ENCODE measurements at places on chromosomes 16 and 17.

- no peaks in the 10 kb centered on the region for H3K36me3 ChIP-seq
- DNase-seq = peak; percentile 59
- peaks cover 11% of the 10 kb centered on the region for H3K4me1 ChIP-seq
- peak overlapping the region; percentile 52 for H3K27ac ChIP-seq
- no peak overlapping the region for H3K4me3 ChIP-seq
Observed at GRCh38 chr17:66661411-66662256, 173.3 kb upstream of the CACNG5 start.

GRCh38 chr17:47066095-47066494 is 87.0 kb upstream of the RPRML start:
- DNase-seq = no peak
- no peak overlapping the region for H3K27ac ChIP-seq
- H3K4me3 ChIP-seq = no peak overlapping the region
- peaks cover 12% of the 10 kb centered on the region for H3K36me3 ChIP-seq
- H3K4me1 ChIP-seq = peaks cover 5% of the 10 kb centered on the region

- H3K4me3 ChIP-seq = no peak overlapping the region
- no peak overlapping the region for H3K27ac ChIP-seq
- H3K4me1 ChIP-seq = no peaks in the 10 kb centered on the region
- H3K27me3 ChIP-seq = no peaks in the 10 kb centered on the region
Observed at GRCh38 chr16:86184185-86184584, 285.2 kb downstream of the IRF8 start.

DNA sequence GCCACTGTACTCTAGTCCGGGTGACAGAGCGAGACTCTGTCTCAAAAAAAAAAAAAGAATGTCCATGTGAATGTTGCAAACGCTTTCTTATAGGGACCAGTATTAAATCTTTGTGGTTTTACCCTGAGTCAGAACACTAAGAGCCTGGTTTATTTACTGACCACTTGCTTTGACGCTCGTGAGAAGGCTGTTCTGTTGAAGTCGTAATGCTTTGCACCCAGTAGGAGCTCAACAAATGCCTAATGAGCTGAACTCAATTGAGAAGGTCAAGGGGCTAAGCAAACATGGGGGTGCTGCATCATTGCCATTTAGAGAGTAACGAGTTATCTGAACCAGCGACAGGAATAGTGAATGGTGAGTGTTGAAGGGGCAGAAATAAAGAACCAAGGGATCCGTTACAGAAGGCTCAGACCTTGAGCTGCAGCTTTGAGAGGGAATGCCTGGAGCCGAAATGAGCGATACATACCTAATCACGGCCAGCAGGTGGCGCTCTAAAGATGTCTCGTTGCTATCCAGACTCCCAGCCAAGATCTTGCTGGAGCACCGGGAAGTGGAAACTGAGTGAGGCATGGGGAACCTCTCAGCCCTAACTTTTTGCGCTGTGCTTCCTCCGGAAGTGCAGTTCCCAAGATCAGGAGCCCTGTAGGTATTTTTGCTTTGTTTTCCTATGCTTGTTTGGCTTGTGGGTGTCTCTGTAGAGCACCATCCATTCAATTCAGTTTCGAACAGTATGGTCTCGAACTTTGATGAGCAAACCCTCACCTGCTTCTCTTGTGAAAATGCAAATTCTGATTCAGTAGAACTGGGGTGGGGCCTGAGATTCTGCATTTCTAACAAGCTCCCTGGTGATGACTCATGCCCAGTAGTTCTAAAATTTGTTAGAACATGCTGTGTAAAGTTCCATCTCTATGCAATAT is 12.6 kb upstream of the RNF222 start:
- H3K4me3 ChIP-seq = no peak overlapping the region
- peak; percentile 74 for DNase-seq
- H3K36me3 ChIP-seq = no peaks in the 10 kb centered on the region
- H3K27me3 ChIP-seq = no peaks in the 10 kb centered on the region
- no peak overlapping the region for H3K27ac ChIP-seq

- H3K27me3 ChIP-seq = no peaks in the 10 kb centered on the region
- H3K4me3 ChIP-seq = no peak overlapping the region
- no peaks in the 10 kb centered on the region for H3K4me1 ChIP-seq
- H3K27ac ChIP-seq = no peak overlapping the region
Observed at GRCh38 chr16:79006206-79006605, 594.3 kb downstream of the MAF start.

- no peak overlapping the region for H3K4me3 ChIP-seq
- no peaks in the 10 kb centered on the region for H3K36me3 ChIP-seq
- H3K27me3 ChIP-seq = no peaks in the 10 kb centered on the region
- no peak overlapping the region for H3K27ac ChIP-seq
- no peak for DNase-seq
- no peaks in the 10 kb centered on the region for H3K4me1 ChIP-seq
Observed at GRCh38 chr16:63663155-63663554, 1458.7 kb downstream of the CDH11 start.

DNA sequence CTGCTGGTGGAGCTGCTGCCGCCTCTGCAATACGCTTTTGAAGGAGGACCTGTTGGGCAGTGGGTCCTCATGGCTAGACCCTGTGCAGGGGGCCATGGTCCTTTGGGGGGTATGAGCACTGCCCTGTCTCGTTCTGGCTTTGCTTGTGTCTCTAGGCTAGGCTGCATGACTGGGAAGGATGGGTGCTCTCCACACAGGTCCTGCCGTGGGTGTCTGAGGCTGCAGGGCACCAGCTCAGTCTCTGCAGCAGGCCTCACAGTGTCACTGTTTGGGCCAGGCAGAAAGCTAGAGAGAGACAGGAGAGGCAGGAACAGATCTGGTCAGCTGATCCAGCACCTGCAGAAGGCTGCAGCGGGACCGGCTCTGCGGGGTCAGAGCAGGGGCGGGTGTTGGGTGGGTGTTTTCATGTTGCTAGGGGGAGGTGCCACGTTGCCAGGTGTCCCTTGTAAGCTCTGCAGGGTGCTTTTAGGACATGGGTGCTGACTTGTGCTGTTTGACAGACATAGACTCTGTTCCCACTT is 111.4 kb downstream of the SNX29 start:
- H3K36me3 ChIP-seq = no peaks in the 10 kb centered on the region
- no peak overlapping the region for H3K27ac ChIP-seq
- no peak overlapping the region for H3K4me3 ChIP-seq
- H3K27me3 ChIP-seq = no peaks in the 10 kb centered on the region

- H3K27me3 ChIP-seq = no peaks in the 10 kb centered on the region
- H3K4me1 ChIP-seq = no peaks in the 10 kb centered on the region
Observed at GRCh38 chr16:861446-861845, 60.9 kb upstream of the GNG13 start.

GRCh38 chr16:69182730-69183416 is 4.1 kb upstream of the SNTB2 start:
- no peak overlapping the region for H3K4me3 ChIP-seq
- DNase-seq = peak; percentile 41
- H3K4me1 ChIP-seq = peaks cover 25% of the 10 kb centered on the region
- no peaks in the 10 kb centered on the region for H3K27me3 ChIP-seq

DNA sequence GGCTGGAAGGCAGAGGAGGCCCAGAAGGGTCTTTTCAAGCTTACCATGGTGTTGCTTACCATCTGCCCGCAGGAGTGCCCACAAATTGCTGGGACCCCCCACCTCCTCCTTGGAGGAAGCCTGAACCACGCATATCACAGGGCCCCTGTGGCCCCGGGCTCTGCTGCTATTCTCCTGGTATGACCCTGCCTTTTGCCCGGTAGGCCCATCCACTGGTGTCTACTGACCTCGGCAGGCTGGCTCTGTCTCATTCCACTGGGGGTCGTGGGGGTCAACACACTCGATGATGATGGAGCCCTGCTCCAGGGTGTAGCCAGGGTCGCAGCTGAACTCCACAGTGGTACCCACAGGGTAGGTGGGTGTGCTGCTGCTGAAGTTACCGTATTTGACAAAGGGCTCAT is 8.2 kb upstream of the PHF12 start:
- no peak for DNase-seq
- H3K27me3 ChIP-seq = peaks cover 4% of the 10 kb centered on the region
- no peak overlapping the region for H3K4me3 ChIP-seq
- no peak overlapping the region for H3K27ac ChIP-seq
- no peaks in the 10 kb centered on the region for H3K4me1 ChIP-seq

- DNase-seq = no peak
- H3K36me3 ChIP-seq = no peaks in the 10 kb centered on the region
- no peak overlapping the region for H3K27ac ChIP-seq
Observed at GRCh38 chr16:26614237-26614841, 452.4 kb upstream of the C16orf82 start.

DNA sequence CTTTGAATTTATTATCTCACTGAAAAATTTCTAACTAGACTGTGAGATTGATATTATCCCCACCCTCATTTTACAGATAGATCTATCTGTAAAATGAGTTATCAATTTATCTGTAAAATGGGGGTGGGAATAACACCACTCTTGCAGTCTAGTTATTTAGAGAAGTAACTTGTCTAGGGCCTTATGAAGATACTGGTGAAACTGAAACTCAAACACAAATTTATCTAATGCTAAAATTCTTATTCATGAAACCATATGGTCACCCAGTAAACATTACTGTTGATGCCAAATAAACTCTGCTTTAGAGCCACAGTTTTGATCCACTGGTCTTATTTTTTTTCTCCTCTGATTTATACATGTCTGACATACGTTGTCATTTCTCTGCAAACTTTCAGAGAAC is 52.1 kb upstream of the SMIM36 start:
- H3K36me3 ChIP-seq = no peaks in the 10 kb centered on the region
- DNase-seq = no peak
- no peak overlapping the region for H3K27ac ChIP-seq
- H3K4me1 ChIP-seq = no peaks in the 10 kb centered on the region
- no peaks in the 10 kb centered on the region for H3K27me3 ChIP-seq
